ENCODE measurements at places on chromosomes 16 and 17. TPM values are rescaled to one million over a fixed set of nuclear protein-coding genes. Genes with fewer than 3 reads are reported as not detected.

DNA sequence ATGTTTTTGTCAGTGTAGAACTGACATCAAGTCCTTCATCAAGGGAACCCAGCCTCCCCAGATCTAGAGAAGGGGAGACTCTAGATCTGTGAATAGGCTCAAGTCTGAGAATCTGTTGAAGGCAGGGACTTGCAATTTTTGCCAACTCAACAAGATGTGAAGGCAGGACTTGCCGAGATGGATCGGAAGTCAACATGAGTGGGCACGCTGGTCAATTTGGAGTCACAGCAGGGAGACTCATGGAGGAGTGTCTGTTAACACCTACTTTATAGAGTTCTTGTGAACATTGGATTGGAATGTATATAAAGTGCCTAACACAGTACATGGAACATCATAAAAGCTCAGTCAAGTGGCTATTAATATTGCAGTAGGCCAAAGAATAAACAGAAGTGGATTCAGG lies 10.0 kb downstream of the ZNF689 start:
- DNase-seq = no peak

DNA sequence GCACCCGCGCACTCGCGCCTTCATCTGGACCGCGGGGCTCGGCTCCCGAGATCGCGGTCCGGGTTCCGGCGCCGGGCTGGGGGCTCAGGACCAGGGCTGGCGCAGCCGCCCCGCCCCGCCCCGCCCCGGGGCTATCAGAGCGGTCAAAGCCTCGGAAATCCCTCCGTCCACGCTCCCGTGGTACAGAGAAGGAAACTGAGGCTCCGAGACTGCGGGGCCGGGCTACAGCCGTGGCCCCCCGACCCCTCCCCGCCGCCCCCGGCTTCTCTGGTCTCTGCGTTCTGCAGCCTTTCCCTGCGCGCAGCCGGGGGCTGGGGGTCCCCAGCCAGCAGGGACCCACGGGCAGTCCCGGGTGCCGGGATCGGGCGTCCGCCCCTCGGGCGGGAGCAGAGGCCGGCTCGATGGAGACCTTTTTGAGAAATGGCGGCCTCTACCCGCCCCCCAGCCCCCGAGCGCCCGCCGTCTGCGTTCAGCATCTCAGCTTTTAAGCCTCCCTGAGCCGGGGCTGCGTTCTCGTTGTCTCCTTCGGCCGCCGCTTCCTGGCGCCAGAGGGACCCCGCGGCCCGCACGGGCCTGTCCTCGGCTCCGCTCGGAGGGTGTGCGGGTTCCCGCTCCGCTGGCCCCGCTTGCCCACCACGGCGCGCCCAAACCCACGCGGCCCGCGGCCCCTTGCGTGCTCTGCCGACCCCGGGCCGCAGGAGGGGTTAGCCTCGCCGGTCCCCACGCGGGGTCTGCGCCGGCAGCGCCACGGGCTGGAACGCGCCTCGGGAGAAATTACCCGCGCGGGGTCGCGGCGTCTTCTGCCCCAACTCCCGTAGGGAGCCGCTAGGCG lies 1.5 kb upstream of the NPTX1 start:
- no peak for DNase-seq

The UMOD gene
- polyA plus RNA-seq = 172 TPM

The SGCA gene
- 1.0 TPM for polyA plus RNA-seq

- DNase-seq = no peak
Measured at GRCh38 chr17:73634629-73635028, 9.6 kb downstream of the SDK2 start.

DNA sequence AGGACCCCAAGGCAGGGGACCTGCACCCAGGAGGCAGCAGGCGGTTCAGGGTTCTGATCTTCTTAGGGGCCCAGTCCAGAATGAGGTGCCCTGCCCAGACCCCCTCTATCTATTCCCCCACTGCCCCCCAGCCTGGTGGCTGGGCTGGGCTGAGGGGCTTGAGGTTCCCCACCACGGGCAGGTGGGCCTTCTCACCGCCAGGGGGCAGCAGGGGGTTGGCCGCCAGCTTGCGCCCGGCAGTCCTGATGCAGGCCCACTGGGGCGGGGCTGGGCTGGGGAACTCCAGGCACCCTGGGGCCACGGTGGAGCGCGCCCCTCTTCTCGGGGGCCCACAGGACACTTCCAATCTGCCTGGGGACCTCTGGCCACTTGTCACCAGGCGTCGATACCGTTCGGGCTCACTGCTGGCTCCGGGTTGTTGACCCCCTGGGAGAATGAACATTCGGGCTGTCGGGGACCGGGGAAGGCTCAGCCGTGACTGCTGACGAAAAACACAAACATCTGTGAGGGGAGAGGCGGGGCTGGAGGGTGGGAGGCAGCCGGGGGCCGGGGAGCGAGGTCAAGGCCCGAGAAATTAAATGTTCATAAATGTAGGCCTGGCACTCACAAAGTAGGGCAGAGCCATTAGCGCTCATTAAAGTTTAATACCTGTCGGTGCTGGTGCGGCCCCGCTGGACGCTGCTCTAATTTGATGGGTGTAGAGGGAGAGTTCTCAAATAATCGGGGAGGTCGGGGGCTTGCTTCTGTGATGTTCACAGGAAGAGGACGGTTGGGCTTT lies 219.3 kb upstream of the GSE1 start:
- no peak for DNase-seq

- DNase-seq = no peak
Measured at GRCh38 chr17:988561-988960, 8.4 kb upstream of the TIMM22 start.

The SLC38A8 gene
- polyA plus RNA-seq = not detected

The NUDT21 gene
- polyA plus RNA-seq = 135 TPM

DNA sequence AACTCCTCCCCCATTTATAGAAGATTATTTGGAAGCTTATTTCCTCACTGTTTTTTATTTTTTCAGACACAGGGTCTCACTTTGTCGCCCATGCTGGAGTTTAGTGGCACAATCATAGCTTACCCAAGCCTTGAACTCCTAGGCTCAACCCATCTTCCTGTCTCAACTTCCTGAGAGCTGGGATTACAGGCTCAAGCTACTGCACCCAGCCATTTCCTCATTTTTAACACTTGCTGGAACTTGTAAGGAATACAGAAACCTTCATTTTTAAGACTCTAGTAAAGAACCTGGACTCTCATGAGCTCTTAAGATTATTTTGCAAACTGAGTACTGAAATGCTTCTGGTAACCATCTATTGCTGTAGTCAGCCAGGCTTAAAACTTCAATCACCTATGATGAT lies 29.9 kb downstream of the KANSL1 start:
- no peak for DNase-seq

GRCh38 chr17:66386498-66387351 lies 84.3 kb downstream of the PRKCA start:
- DNase-seq = no peak
